ENCODE measurements at places on chromosomes 2 and 18. TPM values are rescaled to one million over a fixed set of nuclear protein-coding genes. Genes with fewer than 3 reads are reported as not detected.

UGT1A5 gene
- total RNA-seq, result not detected

CD226 gene
- total RNA-seq, result 65.4 TPM

SULT1C2 gene
- total RNA-seq, result not detected

CRYGC gene
- total RNA-seq, result not detected

ANKRD62 gene
- total RNA-seq, result not detected

PLCD4 gene
- total RNA-seq, result 0.38 TPM

MERTK gene
- 0.13 TPM for total RNA-seq

CROCC2 gene
- not detected for total RNA-seq

MRO gene
- total RNA-seq, result not detected

LDLRAD4 gene
- total RNA-seq, result 32.5 TPM

GATA6 gene
- not detected for total RNA-seq

ME2 gene
- total RNA-seq, result 73.5 TPM

KCNG3 gene
- 0.13 TPM for total RNA-seq

PIEZO2 gene
- total RNA-seq, result not detected

FAM136A gene
- 33.5 TPM for total RNA-seq

All from activated naive CD4-positive, alpha-beta T cell treated with anti-CD3 and anti-CD28 coated beads, Interleukin-2, amount 10 ng/mL, durations not matched to agents 5 hours and 36 hours (primary cell).